ENCODE measurements at places on chromosomes 4 and X.

DNA sequence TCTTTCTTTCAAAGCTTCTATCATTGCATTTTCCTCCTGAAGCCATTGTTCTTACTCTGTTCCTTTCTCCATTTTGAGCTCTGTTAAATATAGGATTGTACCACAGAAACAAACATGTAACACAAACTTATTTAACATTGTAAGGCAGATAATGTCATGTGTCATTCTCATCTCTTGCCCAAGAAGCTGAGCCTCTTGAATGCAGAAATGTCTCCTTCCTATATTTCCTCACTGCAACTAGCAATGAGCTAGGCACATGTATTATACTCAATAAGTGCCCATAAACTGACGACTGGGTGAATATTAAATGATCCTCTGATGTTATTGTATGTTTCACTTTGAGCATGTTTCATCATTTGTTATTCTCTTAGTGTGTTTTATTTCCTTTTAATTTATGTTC, 56.7 kb upstream of the SLC7A11 start:
- DNase-seq, result no peak

DNA sequence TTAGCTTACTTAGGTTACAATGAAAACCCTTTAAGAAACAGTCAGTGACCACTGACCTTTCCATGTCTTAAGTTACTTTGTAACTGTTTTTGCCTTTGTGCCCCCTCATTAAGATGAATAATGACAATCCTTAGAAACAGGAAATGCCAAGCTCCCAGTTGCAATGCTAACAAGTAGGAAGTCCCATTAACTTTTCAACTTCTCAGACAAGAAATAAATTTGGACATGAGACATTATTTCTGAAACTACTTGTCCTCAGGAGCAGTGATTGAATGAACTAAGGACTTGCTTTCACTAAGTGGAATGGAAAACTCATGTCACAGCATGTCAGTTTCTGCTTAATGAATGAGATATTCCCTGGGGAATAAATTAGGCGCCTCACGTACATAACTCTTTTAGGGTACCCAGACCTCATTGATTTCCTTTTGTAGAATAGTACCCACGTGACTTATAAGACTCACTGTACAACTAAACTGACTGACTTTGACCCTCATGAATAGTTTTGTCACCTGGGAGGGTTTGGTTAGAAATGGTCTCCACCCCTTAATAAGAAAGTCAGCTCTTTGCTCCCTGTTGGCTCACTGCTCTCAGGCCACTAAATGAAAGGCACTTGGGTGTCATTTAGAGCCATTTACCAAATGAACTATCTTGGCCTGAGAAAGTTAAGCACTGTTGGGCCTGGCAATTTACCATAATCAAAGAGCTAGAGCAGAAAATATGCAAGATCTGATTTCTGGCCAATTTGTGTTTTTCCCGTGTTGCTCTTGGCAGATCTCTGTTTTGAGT, 383.9 kb downstream of the RPA4 start:
- no peak for DNase-seq

- no peak for DNase-seq
Measured at GRCh38 chr4:1462009-1462767, 55.9 kb upstream of the NKX1-1 start.

DNA sequence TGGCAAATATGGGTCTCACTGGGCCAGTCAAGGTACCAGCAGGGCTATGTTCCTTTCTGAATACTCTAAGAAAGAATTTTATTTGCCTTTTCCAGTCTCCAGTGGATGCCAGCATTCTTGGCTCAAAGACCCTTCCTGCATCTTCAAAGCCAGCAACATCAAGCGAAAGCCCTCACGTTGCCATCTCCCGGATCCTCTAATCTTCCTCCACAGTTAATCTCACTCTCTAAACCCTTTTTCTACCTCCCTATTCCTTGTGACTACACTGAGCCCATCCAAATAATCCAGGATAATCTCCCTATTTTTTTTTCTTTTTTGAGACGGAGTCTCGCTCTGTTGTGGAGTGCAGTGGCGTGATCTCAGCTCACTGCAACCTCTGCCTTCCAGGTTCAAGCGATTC, 23.4 kb downstream of the RFC1 start:
- no peak for DNase-seq

- no peak for DNase-seq
Measured at GRCh38 chr4:123823244-123823643, 426.6 kb downstream of the SPRY1 start.

- no peak for DNase-seq
Measured at GRCh38 chr4:20046931-20047677, 204.6 kb upstream of the SLIT2 start.

GRCh38 chr4:112884406-112884805, 165.0 kb upstream of the ANK2 start:
- DNase-seq, result no peak
